Endothelial cell (in vitro differentiated cells): ENCODE measurements at places on chromosomes 3 and 15. TPM values are rescaled to one million over a fixed set of nuclear protein-coding genes. Genes with fewer than 3 reads are reported as not detected.

GRCh38 chr3:183317271-183317670, 64.2 kb downstream of the B3GNT5 start:
- DNase-seq, result no peak

DNA sequence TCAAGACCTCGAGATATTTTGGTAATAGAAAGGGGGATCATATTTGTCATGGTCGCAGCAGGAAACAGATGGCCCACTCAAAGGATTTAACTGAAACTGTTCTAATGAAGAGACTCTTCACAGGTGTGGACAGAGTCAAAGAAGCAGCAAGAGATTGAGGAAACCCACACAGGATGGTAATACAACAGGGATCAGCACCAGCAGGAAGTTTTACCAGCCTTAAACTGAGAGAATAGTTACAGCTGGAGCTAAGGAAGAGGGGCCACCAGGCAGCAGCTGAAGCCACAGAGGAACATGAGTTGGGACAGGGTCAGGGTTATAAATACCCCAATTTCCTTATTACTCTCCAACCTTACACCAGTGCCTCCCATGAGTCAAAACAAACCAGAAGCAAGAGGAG, 131.8 kb upstream of the UBE2E2 start:
- no peak for DNase-seq

The CBLB gene
- total RNA-seq, result 62.0 TPM

The C15orf62 gene
- not detected for total RNA-seq

DNA sequence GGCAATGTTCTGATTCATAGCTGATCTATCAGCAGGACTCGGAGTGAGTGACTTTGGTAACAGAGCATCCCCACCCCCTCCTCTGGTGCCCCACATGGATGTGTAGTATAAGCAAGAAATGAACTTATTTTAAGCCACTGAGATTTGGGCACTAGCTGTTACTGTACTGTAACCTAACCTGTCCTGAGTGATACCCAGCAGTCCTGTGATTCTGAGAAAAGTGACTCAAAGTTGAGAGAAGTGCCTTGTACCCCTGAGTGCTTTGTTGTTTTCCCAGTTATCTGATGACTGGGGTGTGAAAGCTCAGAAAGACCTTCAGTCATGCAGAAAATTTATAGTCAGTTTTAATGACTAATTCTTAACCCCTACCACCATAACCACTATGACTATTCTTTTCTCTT, 439.9 kb upstream of the RBMS3 start:
- DNase-seq, result no peak

The FBXO40 gene
- total RNA-seq, result not detected

GRCh38 chr3:51686056-51686455, 15.0 kb downstream of the TEX264 start:
- DNase-seq, result no peak

The HYKK gene
- total RNA-seq, result 1.3 TPM

The TRH gene
- 0.49 TPM for total RNA-seq

DNA sequence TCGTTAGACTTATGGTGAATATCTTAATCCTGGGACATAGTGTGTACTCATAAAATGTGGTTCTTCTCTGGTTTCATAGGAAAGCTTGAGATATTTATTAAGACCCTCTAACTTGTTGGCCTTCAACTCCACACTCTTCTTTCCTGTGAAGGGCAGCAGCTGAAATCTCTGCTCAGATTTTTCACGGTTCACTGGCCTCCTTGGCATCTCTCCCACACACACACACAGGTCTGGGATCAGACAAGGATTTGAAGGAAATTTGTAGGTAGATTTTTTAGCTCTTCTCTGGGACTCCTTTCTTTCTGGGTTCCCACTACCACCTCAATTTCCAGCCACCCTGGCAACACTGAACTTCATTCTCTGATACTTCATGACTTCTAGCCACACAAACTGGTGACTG, 70.2 kb downstream of the MYRIP start:
- DNase-seq, result no peak

DNA sequence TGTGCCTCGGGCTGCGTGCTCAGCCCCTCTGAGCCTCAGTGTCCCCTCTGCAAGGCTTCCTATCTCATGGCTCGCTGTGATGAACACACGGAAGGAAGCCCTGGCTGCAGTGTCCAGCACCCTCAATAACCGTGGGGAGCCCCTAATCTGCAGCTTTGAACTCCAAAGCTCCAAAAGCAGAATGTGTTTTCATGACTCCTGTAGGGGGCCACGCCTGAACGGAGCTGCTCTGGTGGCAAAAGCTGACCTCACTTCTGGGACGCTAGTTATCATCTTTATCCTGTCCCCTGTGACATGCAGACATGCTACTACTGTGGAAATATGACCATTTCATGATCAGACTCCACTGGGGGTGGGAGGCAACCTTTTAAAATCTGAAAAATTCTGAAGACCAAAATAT, 98.8 kb downstream of the SEC22A start:
- no peak for DNase-seq

- DNase-seq, result peak; percentile 49
Measured at GRCh38 chr15:82047453-82048400, 1.9 kb upstream of the MEX3B start.

GRCh38 chr3:169939320-169939719, 27.3 kb upstream of the SEC62 start:
- no peak for DNase-seq

The PCCB gene
- 35.2 TPM for total RNA-seq

DNA sequence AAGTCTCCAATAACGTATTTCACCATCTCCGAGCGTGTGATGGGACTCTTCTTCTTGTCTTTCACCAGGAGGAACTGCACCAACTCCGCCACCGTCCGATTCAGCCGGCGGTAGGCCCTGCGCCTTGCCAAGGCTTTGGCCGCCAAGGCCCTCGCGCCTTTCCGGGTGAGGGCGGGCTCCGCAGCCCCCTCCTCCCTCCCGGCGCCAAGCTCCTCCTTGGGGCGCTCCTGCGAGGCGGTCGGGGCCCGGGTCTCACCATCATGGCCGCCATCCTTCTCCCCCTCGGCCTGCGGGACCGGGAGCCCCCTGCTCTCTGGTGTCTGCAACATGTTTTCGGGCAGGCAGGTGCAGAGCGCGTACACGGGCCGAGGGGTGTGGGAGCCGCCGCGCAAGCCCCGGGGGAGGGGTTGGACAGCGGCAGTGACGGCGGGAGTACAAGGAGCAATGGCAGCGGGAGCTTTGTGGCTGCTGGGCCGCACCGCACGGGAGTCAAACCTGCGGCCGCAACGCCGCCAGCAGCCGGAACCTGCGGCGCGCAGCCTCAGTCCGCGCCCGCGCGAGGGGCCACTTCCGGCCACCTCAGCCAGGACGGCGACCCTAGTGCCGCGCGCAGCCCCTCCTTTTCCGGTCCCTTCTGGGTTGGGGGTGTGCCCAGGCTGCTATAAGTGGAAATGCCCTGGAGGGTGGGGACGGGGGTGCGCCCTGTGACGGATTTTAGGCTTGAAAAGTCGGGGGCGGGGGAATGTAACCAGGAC, at the start of gene MAGEF1:
Gene MAGEF1 (minus strand): TSS at position 572 of the 755 bp plus-strand sequence. CDS start 243 bp downstream, at position 329.
- DNase-seq, result peak; percentile 67

The MESP2 gene
- total RNA-seq, result 0.33 TPM

- no peak for DNase-seq
Measured at GRCh38 chr15:45589256-45589655, 2.1 kb downstream of the BLOC1S6 start.

The CFAP20DC gene
- 4.2 TPM for total RNA-seq

DNA sequence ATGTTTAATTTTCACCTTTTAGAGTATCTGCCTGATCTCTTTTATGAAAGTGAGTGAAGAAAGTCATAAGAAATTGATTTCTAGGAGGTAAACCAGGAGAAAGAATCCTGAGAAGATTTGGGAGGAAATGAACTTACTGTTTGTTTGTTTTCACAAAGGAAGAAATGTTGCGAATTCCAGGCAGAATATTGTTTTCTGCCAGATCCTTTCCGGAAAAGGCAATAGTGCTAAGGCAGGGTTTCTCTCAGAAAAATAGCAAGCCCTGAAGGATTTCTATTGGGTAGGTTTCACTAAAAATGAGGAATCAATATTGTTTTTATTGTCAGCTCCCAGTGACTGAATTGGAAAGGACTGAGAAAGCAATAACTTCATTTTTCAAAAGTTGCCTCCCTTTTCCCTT, 85.7 kb upstream of the TGFBR2 start:
- no peak for DNase-seq

DNA sequence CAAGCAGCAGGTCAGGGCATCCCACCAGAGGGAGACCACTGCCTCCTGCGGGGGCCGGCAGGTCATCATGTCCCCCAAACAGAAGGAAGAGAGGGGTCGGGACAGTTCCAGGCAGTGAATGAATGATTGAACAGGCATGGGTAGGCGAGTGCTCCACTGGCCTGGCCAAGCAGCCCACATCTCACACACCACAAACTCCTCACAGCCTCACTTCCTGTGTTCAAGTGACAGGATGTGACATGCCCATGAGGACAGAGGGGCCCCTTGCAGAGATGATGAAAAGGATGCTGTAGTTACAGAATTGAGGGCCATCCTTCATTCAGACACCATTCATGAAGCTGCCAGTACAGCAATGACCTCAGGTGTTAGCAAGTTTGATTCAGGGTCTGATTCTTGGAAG, 3.7 kb downstream of the IQSEC1 start:
- DNase-seq, result no peak

The DZIP1L gene
- 7.7 TPM for total RNA-seq

The ILDR1 gene
- total RNA-seq, result not detected

DNA sequence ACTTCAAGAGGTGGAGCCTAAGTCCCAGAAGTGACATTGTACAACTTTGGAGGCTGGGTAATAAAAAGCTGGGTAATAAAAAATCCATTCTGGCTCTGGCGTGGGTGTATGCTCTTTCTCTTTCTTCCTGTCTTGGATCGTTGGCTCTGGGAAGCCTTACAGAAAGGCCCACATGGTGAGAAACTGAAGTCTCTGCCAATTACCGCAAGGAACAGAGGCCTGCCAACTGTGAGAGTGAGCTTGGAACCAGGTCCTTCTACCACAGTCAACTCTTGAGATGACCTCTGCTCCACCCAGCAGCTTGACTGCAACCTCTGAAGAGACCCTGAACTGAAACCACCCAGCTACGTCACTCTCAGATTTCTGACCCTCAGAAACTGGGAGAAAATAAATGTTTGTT, 51.0 kb downstream of the NR2F2 start:
- DNase-seq, result no peak

GRCh38 chr15:53324061-53324460, 435.4 kb downstream of the WDR72 start:
- DNase-seq, result no peak

GRCh38 chr15:39828374-39828931, 45.8 kb upstream of the FSIP1 start:
- no peak for DNase-seq

GRCh38 chr3:16596352-16597032, 8.7 kb downstream of the DAZL start:
- DNase-seq, result no peak

The C3orf85 gene
- total RNA-seq, result not detected

DNA sequence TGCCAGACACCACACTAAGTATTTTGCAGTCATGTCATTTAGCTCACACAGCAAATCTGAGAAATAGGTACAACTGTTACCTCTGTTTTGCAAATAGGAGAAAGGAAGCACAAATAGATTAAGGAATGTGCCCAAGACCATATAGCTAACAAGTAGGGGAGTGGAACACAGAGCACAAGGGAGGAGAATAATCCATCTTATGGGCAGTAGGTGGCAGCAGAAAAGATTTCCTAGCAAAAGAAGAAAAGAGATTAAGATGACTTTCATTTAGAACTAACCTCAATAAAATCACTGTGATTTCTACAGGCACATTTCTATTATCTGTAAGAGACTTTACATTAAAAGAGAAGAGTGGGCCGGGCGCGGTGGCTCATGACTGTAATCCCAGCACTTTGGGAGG, 49.1 kb downstream of the NR1I2 start:
- DNase-seq, result no peak

The CSTA gene
- not detected for total RNA-seq

DNA sequence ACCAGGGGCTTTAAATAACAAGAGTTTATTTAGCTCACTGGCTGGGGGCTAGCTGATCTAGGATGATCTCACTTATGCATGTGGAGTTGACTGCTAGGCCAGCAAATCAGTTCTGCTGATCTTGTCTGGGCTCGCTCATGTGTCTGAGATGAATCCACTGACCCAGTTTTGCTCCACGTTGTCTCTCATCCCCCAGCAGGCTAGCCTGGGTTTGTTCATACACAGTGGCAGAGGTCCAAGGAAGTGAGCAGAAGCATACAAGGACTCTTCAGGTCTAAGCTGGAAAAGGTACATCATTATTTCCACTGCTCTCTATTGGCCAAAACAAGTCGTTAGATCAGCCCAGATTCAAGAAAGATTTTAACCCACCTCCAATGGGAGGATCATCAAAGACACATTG, 238.0 kb downstream of the PLCL2 start:
- DNase-seq, result no peak

- DNase-seq, result no peak
Measured at GRCh38 chr15:38670128-38671005, 105.8 kb upstream of the RASGRP1 start.

GRCh38 chr15:88621789-88622604, 857 bp downstream of the AEN start:
- no peak for DNase-seq

The GOLGA6B gene
- not detected for total RNA-seq

- no peak for DNase-seq
Measured at GRCh38 chr15:99224372-99225214, 24.8 kb downstream of the TTC23 start.

DNA sequence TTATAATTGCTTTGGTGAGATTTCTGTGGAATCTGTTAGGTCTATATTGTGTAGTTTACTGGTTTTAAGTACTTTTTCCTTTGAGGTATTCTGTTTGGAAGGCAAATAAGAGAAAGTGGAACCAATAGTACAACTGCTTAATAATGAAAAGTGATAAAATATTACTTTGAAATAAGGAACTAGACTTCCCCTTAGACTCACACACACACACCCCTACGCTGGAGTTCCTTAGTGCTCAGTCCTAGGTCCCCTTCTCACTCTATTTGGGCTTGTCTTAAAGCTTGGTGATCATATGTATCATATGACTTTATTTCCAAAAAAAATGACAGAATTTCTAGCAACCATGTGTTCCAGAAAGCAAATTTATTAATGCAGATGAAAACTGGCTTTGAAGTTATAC, 494.0 kb upstream of the TGFBR2 start:
- DNase-seq, result no peak

- DNase-seq, result peak; percentile 66
Measured at GRCh38 chr3:187741403-187742350, 3.6 kb downstream of the BCL6 start.

The ASB7 gene
- 16.2 TPM for total RNA-seq

- no peak for DNase-seq
Measured at GRCh38 chr3:101825904-101826445, 23.3 kb upstream of the NFKBIZ start.

DNA sequence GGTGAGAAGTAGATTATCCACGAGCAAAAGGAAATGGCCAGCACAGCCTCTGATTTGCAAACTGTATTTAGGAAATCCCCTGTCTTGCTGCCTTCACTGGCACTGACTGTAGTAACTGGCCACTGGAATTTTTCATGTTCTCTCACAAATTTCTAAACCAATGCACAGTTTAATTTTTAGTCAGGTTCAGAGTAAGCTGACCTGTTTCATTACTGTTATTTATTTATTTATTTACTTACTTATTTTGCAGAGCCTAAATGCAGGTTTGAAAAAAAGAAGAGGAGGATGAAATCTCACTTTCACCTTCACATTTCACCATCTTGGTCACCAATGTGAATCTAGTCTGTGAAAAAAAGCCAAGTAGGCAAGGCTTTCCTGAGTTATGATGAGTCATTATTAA, 291.0 kb downstream of the PLOD2 start:
- DNase-seq, result no peak
